Fibroblast of mammary gland (primary cell): ENCODE measurements at places on chromosomes 6 and 20.

- no peak for DNase-seq
Observed at GRCh38 chr6:48116699-48117645, 6.0 kb upstream of the PTCHD4 start.

- no peak for DNase-seq
Observed at GRCh38 chr20:5377484-5377883, 60.7 kb upstream of the PROKR2 start.

- peak; percentile 73 for DNase-seq
Observed at GRCh38 chr6:122869437-122870024, 80.5 kb downstream of the SMPDL3A start.

- no peak for DNase-seq
Observed at GRCh38 chr6:137848672-137849071, 18.4 kb upstream of the TNFAIP3 start.

GRCh38 chr6:27866357-27867050 lies 45.7 kb downstream of the OR2B2 start:
- peak; percentile 84 for DNase-seq

DNA sequence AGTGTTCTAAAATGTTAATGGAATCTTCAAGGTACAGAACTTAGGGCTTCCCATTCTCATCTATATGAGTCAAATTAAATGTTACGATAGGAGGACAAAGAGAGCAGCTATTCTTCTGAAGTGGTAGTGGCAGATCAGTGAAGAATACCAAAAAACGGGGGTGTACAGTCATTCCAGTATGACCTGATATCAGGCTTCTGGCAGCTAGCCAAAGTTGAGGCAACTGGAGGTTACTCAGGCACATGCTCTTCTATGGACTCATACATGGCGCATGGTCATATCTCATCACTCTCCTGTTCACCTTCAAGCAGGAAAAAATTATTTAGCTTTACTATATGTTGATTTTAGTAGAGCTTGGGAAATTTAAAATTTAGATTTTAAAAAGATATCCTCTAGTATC lies 1608.8 kb downstream of the GRIK2 start:
- no peak for DNase-seq

GRCh38 chr20:3812975-3813847 lies 7.1 kb upstream of the AP5S1 start:
- DNase-seq, result no peak

GRCh38 chr20:24455081-24455480 lies 14.3 kb upstream of the SYNDIG1 start:
- no peak for DNase-seq

- no peak for DNase-seq
Observed at GRCh38 chr6:168232062-168232461, 87.5 kb downstream of the DACT2 start.
